ENCODE measurements at places on chromosomes 2 and 18.

- DNase-seq, result no peak
These were observed 169.1 kb downstream of the ATAD2B start for GRCh38 chr2:23757686-23758433.

GRCh38 chr18:72086421-72086820, 457.7 kb downstream of the CBLN2 start:
- no peak for DNase-seq

DNA sequence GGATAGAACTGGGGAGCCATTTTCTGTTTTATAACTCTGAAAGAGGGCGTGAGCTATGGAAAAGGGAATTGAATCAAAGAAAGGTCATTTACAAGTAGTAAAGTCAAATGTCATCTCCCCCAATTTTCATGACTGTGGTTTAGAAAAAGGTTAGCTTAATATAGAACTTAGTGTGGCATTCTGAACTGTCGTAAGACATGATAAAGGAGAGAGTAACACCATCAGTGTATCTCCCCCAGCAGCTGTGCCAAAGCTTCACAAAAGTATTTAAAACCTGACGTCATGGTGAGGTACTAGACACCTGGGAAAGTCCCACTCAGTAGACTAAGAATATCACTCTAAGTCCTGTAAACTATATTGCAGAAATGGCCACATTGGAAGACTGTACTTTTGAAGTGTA, 5.8 kb upstream of the IKZF2 start:
- no peak for DNase-seq

GRCh38 chr2:14952400-14952963, 320.0 kb downstream of the LRATD1 start:
- no peak for DNase-seq

DNA sequence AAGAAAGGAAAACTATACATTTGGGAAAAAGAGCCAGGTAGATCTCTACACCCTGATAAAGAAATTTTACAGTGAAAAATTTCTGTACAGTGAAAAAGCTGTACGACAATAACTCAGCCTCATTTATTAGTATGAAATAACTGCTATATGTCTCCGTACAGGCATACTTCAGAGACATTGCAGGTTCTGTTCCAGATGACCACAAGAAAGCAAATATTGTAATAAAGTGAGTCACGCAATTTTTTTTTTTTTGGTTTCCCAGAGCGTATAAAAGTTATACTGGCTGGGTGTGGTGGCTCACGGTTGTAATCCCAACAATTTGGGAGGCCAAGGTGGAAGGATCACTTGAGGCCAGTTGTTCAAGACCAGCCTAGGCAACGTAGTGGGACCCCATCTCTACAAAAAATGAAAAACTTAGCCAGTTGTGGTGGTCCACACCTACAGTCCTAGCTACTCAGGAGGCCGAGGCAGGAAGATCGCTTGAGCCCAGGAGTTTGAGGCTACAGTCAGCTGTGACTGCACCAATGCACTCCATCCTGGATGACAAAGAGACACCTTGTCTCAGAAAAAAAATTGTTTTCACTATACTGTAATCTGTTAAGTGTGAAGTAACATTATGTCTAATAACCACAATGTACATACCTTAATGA, 28.2 kb upstream of the AMMECR1L start:
- no peak for DNase-seq

GRCh38 chr2:193153576-193153975, 958.8 kb upstream of the TMEFF2 start:
- DNase-seq, result no peak

- no peak for DNase-seq
These were observed 22.8 kb upstream of the SCN7A start for GRCh38 chr2:166516712-166517303.

Data from GM19239 (cell line).